ENCODE measurements at places on chromosomes 2 and 18.

GRCh38 chr18:58416014-58416703, 212.7 kb downstream of the ALPK2 start:
- no peak for DNase-seq

GRCh38 chr2:70630761-70631160, 77.1 kb upstream of the TGFA start:
- no peak for DNase-seq

DNA sequence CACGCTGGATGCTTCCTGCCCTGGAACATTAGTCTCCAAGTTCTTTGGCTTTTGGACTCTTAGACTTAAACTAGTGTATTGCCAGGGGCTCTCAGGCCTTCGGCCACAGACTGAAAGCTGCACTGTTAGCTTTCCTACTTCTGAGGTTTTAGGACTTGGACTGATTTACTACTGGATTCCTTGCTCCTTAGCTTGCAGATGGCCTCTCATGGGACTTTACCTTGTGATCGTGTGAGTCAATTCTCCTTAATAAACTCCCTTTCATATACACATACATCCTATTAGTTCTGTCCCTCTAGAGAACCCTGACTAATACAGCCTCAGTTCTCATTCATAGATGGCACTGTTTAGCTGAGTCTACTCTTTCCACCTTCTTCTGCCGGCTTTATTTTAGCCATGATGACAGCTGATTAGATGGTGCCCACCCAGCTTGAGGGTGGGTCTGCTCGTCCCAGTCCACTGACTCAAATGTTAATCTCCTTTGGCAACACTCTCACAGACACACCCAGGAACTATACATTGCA, 389.1 kb downstream of the NYAP2 start:
- DNase-seq = no peak

DNA sequence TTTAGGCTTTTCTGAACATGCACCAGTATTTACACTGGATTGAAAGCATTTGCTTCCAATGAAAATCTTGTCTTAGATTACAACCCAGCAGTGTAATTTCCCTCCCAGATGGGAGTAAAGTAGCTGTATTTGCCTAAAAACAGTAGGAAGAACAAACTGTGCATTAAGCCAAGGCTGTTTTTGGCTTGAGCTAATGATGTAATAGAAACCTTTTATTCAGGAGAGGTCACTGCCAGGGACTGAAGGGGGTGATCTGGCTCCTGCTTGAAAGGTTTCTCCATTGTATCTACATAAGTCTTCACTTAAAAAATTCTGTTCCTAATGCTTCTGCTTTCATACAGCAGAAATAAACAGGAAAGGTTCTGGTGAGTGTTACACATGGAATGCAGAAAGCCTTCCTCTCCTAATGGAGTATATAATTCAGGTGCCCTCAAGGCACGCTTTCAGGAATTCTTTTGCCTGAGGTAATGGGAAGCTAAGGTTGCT, 74.4 kb downstream of the MEIS1 start:
- no peak for DNase-seq

- no peak for DNase-seq
Measured at GRCh38 chr2:69469375-69469774, 32.1 kb upstream of the NFU1 start.

Measured in erythroblast (primary cell).